CD8-positive, alpha-beta memory T cell (primary cell): ENCODE measurements at places on chromosomes 4 and X.

- DNase-seq = no peak
- no peak overlapping the region for H3K4me3 ChIP-seq
- H3K27me3 ChIP-seq = no peaks in the 10 kb centered on the region
- no peaks in the 10 kb centered on the region for H3K36me3 ChIP-seq
- no peak overlapping the region for H3K27ac ChIP-seq
- no peaks in the 10 kb centered on the region for H3K4me1 ChIP-seq
These were observed 285.2 kb upstream of the GATB start for GRCh38 chr4:152045807-152046571.

DNA sequence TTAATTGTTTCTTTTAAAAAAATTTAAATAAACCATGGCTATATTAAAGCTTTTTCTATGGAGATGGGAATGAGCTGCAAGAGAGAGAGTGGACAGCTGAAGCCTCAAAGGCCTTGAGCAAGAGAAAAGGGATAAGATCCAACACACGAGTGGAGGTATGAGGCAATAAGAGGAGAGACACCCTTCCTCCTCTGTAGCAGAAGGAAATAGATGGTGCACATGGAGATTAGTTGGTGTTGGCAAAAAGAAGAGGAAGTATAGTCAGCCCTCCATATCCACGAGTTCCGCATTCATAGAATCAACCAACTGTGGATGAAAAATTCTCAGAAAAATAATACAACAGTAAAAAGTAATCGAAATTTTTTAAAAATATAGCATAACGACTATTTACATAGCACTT, 3.2 kb downstream of the CXorf38 start:
- H3K4me1 ChIP-seq = peaks cover 17% of the 10 kb centered on the region
- no peak for DNase-seq
- H3K4me3 ChIP-seq = peak overlapping the region; percentile 67
- no peaks in the 10 kb centered on the region for H3K27me3 ChIP-seq
- peak overlapping the region; percentile 72 for H3K27ac ChIP-seq
- peaks cover 7% of the 10 kb centered on the region for H3K36me3 ChIP-seq

DNA sequence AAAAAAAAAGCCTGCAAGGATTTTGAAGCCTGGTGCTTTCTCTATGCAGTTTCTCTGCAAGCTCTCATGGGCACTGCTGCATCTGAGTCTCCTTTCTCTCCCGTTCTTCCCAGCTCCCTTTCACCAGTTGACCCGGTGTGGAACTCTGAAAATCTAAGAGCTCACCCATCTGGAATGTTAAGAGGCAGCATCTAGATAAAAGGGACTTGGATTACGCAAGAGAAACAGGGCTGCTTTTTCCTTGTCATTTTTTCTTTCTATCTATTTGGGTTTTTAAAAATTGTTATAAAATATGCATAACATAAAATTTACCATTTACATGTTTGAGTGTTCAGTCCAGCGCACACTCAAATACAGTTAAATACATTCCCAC, 95.2 kb upstream of the RPS6KA3 start:
- H3K27ac ChIP-seq = no peak overlapping the region
- no peak overlapping the region for H3K4me3 ChIP-seq
- H3K4me1 ChIP-seq = no peaks in the 10 kb centered on the region
- no peaks in the 10 kb centered on the region for H3K36me3 ChIP-seq

- H3K36me3 ChIP-seq = no peaks in the 10 kb centered on the region
- H3K27me3 ChIP-seq = no peaks in the 10 kb centered on the region
- no peaks in the 10 kb centered on the region for H3K4me1 ChIP-seq
- no peak overlapping the region for H3K4me3 ChIP-seq
- no peak for DNase-seq
- no peak overlapping the region for H3K27ac ChIP-seq
These were observed 71.6 kb downstream of the RASL11B start for GRCh38 chr4:52933738-52934137.

DNA sequence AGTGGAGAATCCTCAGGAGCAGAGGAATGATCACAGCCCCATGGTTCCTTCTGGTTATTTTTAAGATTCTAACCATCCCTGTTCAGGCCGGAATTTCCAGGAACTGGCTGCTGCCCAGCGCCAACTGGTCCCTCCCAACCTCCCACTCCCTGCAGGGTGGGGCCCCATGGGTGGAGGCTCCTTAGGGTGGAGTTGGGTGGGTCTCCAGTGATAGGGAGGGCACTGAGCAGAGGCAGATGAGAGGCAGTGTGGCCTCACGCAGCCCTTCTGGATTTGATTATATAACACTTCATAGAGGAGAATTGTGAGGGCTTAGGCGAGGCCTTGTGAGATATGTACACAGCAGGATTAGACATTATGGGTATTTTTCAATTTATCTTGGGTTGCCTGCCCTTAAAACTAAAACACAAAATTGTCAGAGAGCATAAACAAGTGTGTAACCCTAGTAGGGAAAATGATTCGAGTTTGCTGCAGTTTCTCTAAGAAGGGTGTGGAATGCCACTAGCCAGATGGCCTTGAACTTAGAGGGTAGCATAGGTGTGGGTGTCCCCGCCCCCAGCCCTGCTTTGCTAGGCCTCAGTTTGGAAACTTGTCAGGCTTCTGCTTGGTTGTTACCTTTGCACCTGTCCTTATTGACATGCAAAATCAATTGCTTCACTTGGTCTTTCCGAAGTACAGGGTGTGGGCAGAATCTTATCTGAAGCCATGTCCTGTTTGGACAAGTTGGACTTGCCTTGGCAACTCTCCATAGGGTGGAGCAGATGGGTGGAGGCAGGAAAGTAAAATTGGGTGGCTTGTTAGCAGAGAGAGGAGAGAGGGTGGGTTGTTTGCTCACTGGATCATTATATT, 9.4 kb downstream of the KLF3 start:
- peak overlapping the region; percentile 29 for H3K27ac ChIP-seq
- H3K4me3 ChIP-seq = peak overlapping the region; percentile 25
- no peak for DNase-seq
- peaks cover 97% of the 10 kb centered on the region for H3K4me1 ChIP-seq

- H3K4me1 ChIP-seq = no peaks in the 10 kb centered on the region
- H3K27ac ChIP-seq = no peak overlapping the region
- no peak for DNase-seq
- H3K27me3 ChIP-seq = no peaks in the 10 kb centered on the region
These were observed 618.1 kb upstream of the GRIA3 start for GRCh38 chrX:122565952-122566351.

- no peaks in the 10 kb centered on the region for H3K4me1 ChIP-seq
- no peak for DNase-seq
- H3K27me3 ChIP-seq = no peaks in the 10 kb centered on the region
- H3K36me3 ChIP-seq = no peaks in the 10 kb centered on the region
- no peak overlapping the region for H3K4me3 ChIP-seq
These were observed 218.4 kb upstream of the BMP3 start for GRCh38 chr4:80812145-80812544.
